ENCODE measurements at places on chromosomes 12 and 14. TPM values are rescaled to one million over a fixed set of nuclear protein-coding genes. Genes with fewer than 3 reads are reported as not detected.

- H3K4me3 ChIP-seq: no peak overlapping the region
- H3K36me3 ChIP-seq: no peaks in the 10 kb centered on the region
- H3K4me1 ChIP-seq: no peaks in the 10 kb centered on the region
- no peak overlapping the region for H3K27ac ChIP-seq
These were observed 148.0 kb upstream of the PDE3A start for GRCh38 chr12:20220339-20220738.

LTBP2 gene
- 1.2 TPM for total RNA-seq

KITLG gene
- 8.1 TPM for total RNA-seq

DNA sequence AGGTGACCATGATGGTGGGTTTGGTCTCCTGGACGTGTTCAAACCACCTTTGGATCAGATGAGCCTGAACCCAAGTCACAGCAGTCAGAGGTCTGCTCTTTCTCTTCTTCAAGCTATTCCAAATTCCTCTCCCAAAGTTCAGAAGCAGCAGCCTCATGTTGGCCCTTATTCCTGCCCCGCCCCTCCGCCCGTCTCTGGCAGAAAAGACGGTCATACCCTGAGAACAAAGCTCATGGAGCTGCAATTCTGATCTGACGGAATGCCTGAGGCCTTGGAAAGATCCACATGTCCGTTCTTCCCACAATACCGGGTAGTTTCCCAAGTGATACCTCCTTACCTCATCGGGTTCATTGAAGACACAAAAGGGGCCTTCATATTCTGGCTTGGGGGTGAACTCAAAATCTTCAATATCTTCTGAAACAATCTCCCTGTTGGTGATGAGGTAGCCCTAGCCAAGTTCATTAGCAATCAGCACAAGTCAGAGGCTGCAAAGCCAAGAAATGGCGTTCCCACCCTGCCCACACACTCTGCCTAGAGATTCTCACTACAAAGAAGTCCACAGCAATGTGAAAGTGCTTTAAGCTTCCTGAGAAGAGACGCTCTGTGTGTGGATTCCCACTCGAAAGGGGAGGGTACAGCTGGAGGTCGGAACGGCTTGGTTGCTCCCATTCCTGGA, 11.2 kb downstream of the POLE start:
- no peak overlapping the region for H3K27ac ChIP-seq
- DNase-seq: no peak
- H3K27me3 ChIP-seq: no peaks in the 10 kb centered on the region
- no peak overlapping the region for H3K4me3 ChIP-seq
- peaks cover 80% of the 10 kb centered on the region for H3K36me3 ChIP-seq

DNA sequence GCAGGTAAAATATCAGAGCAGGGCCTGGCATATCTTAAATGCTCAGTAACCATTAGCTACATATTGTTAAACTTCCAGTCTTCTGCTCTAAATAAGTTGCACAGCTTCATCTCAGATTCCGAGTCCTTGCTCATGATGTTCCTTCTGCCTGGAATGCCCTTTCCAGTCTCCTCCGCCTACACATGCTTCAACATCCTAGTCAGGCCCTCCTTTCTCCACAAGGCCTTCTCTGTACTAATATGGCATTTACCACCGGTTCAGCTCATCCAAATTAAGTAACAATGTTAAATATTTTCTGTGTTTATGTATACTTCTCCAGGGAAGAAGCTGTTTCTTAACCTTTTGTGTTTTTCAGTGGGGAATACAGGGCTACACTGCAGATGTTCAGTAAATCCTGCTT, 8.5 kb downstream of the DHH start:
- peaks cover 23% of the 10 kb centered on the region for H3K4me1 ChIP-seq
- H3K4me3 ChIP-seq: no peak overlapping the region
- no peak overlapping the region for H3K27ac ChIP-seq
